Posterior vena cava (tissue), 2 donors: ENCODE measurements at places on chromosomes 5 and 9.

DNA sequence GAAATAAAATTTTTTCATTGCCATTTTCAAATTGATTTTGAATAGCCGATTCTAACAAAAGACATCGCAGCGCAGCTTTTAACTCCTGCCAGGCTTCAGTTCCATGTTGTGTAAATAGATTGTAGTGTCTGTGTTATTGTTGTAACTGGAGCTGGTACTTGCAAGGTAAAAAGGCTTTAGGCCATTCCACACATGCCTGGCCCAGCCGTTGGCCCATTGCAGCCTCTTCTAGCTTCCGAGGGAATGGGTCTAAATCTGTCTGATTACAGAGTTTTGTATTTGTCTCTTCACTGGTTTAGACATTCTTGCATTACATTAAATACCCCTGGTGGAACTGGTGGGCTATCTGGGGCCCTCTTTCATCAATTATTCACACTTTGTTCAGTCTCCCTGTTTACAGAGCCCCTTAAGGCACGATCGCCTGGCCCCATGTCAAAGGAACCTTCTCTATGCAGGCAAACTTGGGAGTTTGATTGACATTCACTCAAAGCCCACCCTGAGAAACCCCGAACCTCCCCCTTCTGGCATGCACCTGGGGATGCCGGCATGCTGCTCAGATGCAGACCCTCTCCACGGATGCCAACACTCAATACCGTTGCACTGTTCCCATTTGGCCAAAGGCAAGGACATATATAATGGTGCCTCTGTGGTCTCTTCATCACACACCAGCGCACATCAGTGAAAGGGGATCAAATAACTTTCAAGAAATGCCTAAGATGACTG, 281.7 kb upstream of the IRX2 start:
- no peak for DNase-seq

- DNase-seq = no peak
Measured at GRCh38 chr5:140611020-140611521, 21.9 kb downstream of the CD14 start.

DNA sequence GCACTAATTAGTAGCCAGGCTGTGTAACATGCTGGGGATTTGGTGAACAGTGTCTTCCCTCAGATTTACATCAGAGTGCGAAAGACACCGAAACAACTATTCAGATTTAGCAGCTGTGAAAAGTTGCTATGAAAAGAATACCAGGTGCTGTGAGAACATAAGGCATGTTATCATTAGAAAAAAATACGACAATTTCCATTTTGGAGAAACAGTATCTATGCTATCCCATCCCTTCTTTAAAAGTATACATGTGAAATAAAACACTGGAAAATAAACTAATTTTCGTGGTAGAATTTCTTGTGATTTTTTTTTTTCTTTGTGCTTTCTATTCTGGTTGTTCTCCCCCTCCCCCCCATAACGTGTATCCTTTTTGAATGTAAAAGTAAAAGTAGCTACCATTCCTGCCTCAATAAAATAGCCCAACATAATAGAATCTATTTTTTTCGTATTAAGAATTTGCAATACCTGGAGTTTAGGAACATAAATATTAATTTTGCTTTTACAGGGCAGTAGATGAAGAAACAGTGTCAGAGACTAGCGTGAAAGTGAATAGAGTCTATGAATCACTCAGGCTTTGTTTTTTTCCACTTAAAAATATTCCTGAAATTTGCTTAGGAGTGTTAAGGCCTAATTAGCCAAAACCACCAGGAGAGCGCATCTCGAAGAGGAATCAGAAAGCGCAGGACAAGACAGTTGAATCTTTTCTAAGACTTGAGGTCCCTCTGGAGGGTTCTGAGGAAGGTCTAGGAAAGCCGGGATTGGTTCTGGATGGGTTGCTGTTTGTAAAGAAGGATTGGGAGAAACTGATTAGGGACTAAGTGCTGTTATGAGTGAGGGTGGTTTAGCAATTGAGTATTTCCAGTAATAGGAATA, 813 bp upstream of the SLU7 start:
- no peak for DNase-seq

DNA sequence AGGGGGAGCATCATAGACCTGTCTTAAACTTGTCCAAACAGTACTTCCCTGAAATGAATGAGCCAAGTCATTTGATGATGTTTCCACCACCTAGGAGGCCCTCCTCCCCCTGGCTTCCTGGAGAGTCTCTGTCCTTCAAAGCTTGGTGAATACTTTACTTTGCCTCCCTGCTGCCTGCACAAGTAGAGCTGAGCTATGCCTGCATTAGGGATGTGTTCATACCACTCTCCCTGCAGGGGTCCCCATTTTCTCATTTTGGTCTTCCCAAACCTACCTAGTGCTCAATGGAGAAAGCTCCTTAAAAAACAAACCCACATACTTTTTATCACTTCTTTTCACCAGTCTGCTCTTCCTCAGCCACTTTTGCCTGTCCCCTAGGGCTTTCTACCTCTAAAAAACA, 7.7 kb downstream of the CCNI2 start:
- DNase-seq = no peak

- DNase-seq = no peak
Measured at GRCh38 chr9:4170231-4170630, 129.6 kb downstream of the GLIS3 start.

- no peak for DNase-seq
Measured at GRCh38 chr5:120358949-120359348, 105.2 kb upstream of the PRR16 start.

DNA sequence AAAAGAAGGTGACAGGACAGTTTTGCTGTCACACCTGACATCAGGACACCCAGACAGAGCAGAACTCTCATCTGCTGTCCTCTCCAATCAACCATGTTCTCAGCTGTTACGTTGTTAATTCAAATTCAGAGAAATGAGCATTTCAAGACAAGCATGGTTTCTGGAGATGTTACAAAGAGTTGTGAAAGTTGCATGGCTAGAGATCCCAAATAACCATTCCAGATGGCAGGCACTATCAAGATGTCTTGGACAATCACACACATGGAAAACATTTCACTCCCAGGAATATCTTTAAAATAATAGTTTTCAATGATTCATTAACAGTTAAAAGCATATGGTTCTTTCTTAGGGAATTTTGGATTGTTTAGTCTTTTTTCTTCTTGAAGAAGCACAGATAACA, 533.1 kb downstream of the AGTPBP1 start:
- DNase-seq = no peak

DNA sequence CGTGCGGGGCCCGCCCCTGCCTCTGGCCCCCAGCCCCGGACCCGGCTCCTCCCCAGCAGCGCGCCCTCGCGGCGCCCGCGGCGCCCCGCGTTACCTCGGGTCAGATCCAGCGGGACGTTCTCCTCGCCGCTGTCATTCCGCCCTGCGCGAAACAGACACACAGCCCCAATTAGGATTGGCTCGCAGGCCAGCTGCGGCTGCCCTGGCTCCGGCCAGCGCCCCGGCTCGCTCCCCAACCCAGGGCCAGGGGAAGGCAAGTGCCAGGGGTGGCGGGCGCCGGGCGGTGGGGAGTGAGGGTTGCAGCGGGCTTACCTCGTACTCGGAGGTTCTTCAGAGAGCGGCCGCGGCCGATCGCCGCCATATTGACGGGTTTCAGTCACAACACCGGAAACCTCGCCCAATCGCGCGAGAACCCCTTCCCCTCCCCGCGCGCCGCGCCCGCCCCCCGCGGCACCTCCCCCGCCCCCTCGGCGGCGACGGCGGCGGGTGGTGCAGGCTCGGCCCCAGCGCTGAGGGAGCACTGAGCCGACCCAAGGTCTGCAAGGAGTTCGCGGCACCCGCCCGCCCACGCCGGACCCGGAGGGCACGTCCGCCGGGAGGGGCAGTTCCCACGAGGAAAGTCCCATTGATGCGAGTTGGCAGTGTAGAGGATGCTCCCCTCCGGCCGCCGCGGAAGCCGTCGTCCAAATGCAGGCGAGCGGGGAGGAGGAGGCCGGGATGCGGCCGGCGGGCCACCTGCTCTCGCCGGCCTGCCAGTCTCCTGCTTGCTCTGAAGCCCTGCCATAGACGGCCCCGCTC, at the start of gene RICTOR:
Gene RICTOR (minus strand): TSS at position 383 of the 798 bp plus-strand sequence. CDS start 22 bp downstream, at position 361.
- DNase-seq = peak; percentile 97

GRCh38 chr9:87849144-87849758, 33.4 kb upstream of the SPATA31E1 start:
- no peak for DNase-seq

DNA sequence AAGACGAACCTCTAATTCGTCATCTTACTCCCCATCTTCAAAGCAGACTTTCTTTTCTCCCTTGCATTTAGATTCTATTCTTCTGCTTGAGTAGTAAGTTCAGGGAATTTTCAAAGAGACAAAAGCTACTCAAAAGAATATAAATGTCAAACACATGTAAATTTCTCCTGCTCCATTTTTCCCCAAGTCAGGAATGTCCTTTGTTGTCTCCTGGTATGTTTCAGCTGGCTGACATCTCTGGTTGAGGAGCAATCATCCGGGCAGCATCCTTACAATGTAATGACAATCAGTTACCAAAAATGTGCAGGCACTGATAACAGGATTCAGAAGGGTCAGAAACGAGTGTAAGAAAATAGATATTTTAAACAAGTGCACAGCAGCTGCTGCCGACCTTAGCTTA, 47.6 kb upstream of the PPP1R2B start:
- DNase-seq = no peak

GRCh38 chr9:115643948-115644727, 509.5 kb upstream of the PAPPA start:
- no peak for DNase-seq

- no peak for DNase-seq
Measured at GRCh38 chr5:92581249-92581648, 999.8 kb downstream of the NR2F1-AS1 start.

- no peak for DNase-seq
Measured at GRCh38 chr5:180018347-180019060, 53.1 kb downstream of the RNF130 start.

DNA sequence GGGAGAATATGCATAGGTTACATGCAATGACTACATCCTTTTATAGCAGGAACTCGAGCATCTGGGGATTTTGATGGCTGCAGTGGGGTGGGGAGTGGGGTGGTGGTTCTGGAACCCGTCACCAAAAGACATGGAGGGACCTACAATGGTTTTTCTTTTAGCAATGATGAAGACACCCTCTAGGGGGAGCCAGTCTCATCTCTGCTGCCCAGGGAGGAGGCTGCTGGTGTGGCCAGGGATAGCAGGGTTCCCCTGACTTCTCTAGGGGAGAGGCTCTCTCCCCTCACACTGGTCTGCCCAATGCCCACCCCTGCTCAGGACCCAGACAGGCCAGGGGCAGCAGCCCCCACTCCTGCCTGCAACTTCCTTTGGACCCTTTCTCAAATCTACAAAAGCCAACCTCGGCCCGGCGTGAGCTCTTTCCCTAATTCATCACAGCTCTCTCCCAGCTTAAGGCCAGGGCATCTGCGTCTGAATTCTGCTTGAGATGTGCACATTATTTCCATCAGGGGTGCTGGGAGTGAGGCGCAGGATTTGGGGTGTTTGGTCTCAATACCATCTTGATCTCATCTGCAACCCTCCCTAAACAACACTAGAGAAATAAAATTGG, 73.6 kb upstream of the RETREG1 start:
- no peak for DNase-seq

- DNase-seq = no peak
Measured at GRCh38 chr5:1130218-1130946, 18.5 kb upstream of the SLC12A7 start.

- DNase-seq = no peak
Measured at GRCh38 chr9:7315746-7316145, 483.8 kb downstream of the DMAC1 start.

DNA sequence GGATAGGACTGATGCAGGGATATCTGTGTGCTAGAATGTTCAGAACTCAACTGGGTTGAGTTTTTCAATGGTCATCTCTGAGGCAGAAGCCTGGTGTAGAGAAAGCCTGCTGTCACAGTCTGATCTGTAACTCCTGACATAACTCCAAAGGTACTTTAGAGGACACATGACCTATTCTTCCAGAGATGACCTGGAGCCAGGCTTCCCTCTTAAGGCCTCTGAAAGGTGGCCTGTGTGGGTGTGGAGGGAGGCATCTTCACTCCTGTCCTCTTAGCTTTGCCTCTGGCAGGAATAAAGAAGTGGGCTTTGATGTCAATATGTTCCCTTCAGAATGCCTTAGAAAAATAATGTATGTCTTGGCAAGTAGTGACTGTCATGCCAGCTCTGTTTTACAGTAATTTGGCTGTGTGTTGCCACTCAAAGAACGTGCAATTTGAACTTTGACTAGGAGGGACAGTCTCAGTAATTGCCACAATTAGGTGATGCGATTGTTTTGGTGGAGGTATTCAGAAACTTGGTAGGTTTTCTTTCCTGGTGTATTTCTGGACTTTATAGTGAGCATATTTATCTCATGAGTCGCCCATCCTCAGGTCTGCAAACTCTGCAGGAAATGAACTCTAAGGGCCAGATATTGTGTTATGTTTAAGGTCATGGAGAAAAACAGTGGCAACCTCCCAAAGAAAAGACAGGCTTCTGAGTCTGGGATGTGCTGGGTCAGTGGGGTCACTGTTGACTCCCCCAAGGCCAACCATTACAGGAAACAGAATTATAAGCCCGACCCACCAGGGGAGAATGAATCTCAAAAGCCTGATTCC, 3.2 kb upstream of the C5orf63 start:
- DNase-seq = no peak

- peak; percentile 55 for DNase-seq
Measured at GRCh38 chr5:179131321-179131835, 71.2 kb downstream of the ZNF354C start.

DNA sequence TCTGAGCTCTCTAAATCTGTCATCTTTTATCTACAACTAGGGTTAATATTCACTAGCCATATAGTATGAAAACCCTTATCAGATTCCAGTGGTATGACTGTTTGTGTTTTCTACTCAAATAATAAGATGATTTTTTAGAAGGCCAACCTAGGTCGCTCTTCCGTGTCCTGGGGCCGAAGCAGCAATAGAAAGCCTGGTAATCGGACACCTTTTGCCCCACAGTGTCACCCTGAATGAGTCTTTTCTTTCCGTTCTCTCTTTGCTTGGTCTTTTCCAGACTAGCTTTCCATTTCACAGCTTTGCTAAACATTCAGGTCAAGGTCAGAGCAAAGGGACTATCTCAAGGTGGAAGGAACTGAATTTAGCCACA, 243.3 kb upstream of the ANKRD55 start:
- no peak for DNase-seq

- DNase-seq = no peak
Measured at GRCh38 chr5:73298772-73299630, 126.0 kb downstream of the TMEM174 start.

GRCh38 chr9:120692901-120693699, 21.2 kb downstream of the MEGF9 start:
- no peak for DNase-seq

GRCh38 chr5:61625137-61625561, 293.1 kb downstream of the ZSWIM6 start:
- DNase-seq = no peak
